ENCODE measurements at places on chromosomes 5 and 9.
A peak's percentile ranks its signal among the peaks of the same experiment; 100 is the strongest.

DNA sequence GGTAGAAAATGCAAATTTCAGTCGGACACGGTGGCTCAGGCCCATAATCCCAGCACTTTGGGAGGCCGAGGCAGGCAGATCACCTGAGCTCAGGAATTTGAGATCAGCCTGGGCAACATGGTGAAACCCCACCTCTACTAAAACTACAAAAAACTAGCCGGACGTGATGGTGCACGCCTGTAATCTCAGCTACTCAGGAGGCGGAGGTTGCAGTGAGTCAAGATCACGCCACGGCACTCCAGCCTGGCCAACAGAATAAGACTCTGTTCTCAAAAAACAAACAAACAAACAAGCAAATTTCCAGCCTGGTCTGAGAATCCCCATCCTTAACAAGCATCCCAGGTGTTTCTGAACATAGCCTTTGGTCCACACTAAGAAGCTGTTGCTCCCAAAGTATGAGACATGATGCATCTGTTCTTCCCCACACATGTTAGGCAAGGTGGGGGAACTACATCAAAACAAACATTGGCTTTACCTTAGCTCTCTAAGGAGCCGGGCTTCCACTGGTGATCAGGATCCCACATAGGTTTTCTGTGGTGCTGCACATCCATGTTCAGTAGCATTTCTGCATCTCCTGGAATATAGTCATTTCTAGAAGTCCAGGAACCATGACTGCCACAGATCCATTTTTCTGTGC lies 92.5 kb upstream of the DMRT1 start:
- DNase-seq: peak; percentile 87

GRCh38 chr5:177429248-177430040 lies 3.0 kb downstream of the GRK6 start:
- DNase-seq: no peak

DNA sequence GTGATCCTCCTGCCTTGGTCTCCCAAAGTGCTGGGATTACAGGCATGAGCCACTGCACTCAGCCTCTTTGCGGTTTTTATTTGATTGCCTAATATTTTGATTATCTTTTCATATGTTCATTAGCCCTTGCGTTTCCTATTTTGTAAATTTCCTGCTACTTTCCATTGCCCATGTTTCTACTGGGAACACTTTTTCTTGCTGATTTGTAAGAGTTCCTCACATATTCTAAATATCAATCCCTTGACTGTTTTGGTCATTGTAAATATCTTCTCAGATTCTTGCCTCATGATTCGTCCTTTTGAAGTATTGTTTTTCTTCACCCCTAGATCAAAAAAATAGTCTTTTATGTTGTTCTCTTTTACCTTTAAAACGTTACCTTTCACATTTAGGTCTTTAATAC lies 37.9 kb upstream of the TTC1 start:
- DNase-seq: no peak

DNA sequence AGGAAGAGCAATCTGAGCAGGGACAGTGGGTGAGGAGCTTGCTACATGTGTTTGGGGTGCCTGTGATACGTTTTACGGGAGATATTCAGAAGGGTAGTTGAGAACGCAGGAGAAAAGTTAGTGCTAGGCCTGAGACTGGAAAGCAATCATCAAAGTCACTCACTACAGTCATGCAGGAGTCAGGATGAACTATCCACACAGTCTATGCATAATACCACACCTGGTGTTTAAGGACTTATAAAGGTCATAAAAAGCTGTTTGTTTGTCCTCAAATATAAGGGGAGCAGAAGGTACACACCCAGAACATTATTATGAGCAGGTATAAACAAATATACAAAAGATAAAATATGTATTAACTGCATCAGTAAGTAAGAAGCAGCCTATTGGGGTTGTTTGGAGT lies 176.6 kb downstream of the GNA14 start:
- no peak for DNase-seq

DNA sequence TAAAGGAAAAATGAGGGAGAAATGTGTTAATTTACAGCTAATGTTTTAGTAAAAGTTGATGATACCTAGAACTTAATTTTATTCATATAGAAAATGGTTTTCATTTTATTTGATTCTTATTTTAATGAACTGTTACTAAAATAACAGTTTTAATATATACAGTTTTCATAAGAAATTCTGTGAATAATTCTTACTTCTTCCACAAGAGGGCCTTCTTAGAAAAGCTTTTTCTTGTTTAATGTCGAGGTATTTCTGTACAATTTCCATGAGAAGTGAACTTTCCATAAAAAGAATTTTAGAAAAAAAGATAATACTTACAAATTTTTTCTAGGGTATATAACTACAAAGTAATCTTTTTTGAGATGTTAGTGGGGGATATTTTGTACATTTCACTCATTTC lies 73.9 kb downstream of the KLF9 start:
- peak; percentile 21 for DNase-seq

DNA sequence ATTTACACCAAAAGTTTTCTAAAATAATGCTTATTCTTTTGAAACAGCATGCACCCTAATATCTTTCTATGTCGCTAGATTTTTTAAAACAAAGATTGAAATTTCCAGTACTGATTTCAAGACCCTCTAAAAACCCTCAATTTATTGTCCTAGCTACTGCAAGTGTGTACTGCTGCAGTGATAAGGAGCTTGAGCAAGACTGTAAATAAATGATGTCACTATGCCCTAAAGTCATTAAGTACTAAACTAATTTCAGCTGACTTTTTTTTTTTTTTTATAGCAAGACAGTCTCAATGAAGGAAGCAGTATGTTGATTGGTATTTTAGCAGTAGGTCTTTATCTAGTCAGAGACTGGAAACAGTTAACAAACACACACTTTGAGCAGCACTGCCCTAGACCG lies 12.2 kb upstream of the MIER3 start:
- DNase-seq: peak; percentile 37

Measured in epithelial cell of esophagus (primary cell).